ENCODE measurements at places on chromosomes 7 and 10.

GRCh38 chr10:58955615-58956014 lies 220.8 kb upstream of the PHYHIPL start:
- DNase-seq: no peak

GRCh38 chr7:81499262-81500116 lies 270.4 kb downstream of the HGF start:
- peak; percentile 66 for DNase-seq

DNA sequence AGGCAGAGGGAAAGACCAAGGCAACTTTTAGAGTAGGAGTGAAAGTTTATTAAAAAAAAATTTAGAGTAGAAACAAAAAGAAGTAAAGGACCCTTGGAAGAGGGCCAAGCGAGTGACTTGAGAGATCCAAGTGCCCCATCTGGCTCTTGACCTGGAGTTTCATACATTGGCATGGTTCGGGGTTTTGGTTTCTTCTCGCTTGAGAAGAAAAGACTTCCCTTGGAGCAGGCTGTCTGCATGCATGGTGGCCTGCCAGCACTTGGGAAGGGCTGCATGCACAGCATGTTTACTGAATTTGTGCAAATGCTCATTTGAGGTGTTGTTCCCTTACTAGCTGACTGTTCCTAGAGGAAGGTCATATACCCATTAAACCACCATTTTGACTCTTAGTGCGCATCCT lies 8.8 kb upstream of the ADO start:
- DNase-seq: no peak

GRCh38 chr10:28434063-28434462 lies 98.9 kb upstream of the WAC start:
- no peak for DNase-seq

DNA sequence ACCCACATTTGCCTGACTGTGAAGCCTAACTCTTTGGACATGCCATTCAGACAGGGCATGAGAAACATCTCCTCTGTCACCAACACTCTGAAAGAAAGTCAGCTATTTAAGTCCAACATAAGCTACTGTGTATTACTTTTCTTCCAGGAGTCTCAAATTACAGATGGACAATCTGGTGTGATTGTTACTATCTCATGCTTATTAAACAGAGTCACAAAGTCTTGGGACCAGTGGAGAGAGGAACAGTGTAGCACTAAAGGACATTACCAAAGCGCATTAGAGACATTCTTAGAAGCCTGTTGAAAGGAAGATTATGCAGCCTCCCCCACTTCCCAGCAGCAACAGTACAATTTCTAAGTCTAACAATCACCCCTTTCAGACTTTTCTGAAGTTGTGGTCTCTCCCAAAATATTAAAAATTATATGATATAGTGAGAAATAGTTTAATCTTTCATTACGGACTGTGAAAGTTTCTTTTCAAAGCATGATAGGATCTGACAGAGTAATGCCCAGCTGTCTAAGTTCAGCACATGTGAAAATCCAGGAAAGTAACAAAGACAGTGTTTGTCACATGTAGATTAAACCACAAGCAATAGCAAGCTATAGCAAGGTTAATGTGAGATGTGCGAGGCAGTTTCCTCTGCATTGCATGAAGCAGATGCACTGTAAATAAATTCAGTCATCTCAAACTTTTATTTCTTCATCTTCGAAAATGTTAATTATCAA lies 280.9 kb upstream of the FZD8 start:
- no peak for DNase-seq

- DNase-seq: no peak
Observed at GRCh38 chr7:98278408-98278807, 3.1 kb upstream of the BRI3 start.

- DNase-seq: no peak
Observed at GRCh38 chr7:116955340-116955739, 2.0 kb downstream of the ST7 start.

DNA sequence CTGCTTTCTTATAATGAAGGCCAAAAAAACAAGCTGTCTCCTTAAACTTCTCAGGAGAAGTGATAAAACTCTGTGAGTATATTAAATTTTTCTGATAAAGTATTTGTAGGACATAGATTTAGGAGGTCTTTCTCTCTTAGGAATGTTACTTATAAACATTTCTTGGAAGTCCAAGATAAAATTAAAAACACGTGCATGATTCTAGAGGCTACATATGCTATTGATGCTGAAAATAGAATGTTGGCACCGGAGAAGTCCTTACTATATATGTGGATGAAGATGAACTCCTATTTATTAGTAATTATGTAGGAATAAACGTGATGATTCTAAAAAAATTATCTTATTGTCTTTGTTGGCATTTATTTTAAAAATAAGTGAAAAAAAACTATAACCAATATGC lies 241.3 kb upstream of the LRRTM3 start:
- DNase-seq: no peak

- no peak for DNase-seq
Observed at GRCh38 chr10:93722550-93722949, 20.2 kb upstream of the FRA10AC1 start.

DNA sequence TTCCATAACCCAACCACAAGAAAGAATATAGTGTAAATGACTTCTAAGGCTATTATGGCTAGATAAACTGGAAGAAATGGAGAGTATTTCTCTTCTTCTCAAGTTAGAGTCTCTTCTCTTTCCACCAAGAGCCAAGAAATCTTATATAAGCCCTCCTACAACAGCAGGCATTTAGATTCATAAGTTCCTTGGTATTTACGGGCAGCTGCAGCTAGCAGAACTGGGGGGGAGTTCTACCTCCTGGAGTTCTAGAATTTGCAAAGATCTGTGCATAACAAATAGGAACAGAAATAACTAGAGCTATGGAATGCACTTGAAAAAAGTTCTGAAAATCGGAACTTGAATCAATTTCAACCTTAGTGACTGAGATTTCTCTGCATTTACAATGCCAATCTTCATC lies 715.2 kb upstream of the GRM3 start:
- no peak for DNase-seq

GRCh38 chr10:50593523-50594376 lies 30.0 kb downstream of the SGMS1 start:
- DNase-seq: no peak

- DNase-seq: no peak
Observed at GRCh38 chr10:80690434-80690833, 152.7 kb downstream of the SH2D4B start.

GRCh38 chr10:52455098-52455497 lies 141.0 kb downstream of the DKK1 start:
- DNase-seq: no peak

GRCh38 chr10:77297393-77297739 lies 340.2 kb downstream of the KCNMA1 start:
- DNase-seq: no peak

DNA sequence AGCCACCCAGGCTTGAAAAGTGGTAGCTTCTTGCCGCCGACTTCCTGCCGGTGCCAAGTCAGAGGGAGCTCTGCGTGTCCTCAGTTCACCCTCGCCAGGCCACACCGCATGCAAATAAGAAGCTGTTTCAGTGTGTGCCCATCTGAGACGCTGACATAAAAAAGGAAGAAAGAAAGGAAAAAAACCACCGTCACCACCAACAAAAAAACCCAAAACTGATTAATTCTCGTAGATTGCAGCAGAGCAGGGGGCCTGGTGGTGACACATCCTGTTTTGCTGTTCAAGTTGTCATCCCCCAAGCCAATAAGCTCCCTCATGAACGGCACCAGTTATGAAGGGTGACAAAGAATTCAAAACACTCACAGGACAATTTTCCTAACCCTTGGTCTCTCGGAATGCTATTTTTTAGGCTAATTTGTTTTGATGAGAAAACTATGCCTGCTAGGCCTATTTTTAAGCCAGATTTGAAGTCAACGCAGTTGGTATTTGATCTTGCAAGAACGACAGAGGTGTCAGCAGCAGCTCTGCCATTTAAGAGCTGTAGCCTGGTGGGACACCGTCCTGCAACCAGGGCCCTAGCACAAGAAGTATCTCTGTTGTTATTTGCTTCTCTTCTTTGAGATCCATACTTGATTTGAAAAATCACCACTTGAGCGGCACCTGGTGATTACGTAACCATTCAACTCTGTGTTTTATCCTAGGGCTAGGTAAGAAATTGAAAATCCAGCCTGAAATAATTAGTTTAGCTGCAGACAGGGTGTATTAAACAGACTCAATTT lies 145.6 kb downstream of the PFKFB3 start:
- DNase-seq: no peak

DNA sequence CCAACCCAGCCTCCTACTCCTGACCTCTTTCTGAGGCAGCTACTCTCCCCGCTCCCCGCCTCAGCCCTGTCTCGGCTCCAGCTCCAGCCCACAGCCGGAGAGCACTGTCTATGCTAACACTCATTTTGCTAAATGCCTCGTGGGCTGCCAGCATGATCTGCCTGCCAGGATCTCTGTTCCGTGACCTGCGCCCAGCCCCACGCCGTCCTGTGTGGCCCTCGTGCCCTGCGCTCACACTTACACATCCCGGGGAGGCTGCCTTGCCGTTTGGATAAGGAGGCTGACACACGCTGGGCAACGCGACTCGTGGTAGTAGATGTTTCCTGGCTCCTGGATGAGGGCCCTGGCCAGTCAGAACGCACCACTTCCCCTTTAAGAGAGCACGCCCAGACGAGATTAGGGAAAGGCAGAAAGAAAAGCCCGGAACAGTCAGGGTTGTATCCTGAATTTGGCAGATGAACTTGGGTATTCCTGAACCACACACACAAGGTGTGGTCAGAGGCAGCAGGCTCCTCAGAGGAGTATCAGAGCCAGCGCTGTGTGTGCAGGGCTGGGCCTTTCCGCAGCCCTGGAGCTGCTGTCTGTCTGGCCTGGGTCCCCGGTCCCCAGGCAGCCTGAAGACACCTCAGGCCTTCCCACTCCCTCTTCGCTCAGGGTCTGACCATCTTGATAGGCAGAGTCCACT lies 97.7 kb upstream of the EFCAB10 start:
- no peak for DNase-seq
